ENCODE measurements at places on chromosomes 13 and 19.

- DNase-seq = no peak
Measured at GRCh38 chr13:109904218-109904617, 117.8 kb upstream of the IRS2 start.

DNA sequence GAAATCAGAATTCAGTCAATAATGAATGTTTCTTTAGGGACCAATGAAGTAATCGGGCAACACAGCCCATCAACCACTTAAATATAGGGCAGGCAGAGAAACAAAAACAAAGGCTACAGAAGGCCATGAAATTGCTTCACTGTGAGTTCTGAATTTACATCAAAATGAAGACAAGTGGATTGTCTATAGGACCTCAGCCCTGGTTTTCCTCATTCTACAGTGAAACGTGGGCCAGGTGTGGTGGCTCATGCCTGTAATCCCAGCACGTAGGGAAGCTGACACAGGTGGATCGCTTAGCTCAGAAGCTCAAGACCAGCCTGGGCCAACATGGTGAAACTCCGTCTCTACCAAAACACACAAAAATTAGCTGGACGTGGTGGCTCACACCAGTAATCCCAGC lies 416.0 kb downstream of the KLF12 start:
- DNase-seq = no peak

- DNase-seq = no peak
Measured at GRCh38 chr13:107716241-107716640, 499.1 kb downstream of the LIG4 start.

DNA sequence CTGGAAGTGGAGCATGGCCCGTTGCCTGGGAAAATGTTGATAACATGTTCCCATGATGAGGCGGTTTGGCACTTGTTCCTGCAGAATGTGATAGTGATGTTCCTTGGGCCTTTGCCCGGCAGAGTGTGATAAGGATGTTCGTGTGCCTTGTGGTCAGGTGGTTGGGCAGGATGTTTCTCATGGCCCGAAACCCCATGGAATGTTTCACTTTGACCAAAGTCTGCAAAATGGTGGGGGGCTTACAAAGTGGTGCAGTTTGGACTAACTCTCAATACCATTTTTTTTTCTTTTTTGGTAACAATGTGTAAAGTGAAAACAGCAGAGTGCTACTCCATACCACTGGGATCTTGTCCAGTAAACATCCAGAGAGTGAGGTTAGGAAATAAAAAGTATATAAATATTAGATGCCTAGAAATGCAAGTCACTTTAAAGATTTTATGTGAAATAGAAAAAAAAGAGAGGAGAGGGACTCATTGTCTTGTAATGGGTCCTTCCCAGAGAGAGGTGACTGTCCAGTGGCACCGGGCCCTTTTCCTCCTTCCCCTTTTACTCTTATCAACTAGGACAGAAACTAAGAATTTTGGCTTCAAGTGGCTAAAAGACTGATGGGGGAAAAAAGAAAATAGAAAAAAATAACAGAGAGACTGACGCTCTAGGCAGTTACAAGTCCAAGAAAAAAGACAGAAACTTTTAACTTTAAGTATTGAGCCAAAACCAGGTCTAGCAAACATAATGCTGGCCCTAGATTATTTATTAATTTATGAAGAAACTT lies 5.7 kb downstream of the FPR3 start:
- DNase-seq = no peak

GRCh38 chr19:48716562-48717291 lies 2.8 kb downstream of the MAMSTR start:
- DNase-seq = no peak

- no peak for DNase-seq
Measured at GRCh38 chr19:50943074-50943828, 9.6 kb downstream of the KLK5 start.

DNA sequence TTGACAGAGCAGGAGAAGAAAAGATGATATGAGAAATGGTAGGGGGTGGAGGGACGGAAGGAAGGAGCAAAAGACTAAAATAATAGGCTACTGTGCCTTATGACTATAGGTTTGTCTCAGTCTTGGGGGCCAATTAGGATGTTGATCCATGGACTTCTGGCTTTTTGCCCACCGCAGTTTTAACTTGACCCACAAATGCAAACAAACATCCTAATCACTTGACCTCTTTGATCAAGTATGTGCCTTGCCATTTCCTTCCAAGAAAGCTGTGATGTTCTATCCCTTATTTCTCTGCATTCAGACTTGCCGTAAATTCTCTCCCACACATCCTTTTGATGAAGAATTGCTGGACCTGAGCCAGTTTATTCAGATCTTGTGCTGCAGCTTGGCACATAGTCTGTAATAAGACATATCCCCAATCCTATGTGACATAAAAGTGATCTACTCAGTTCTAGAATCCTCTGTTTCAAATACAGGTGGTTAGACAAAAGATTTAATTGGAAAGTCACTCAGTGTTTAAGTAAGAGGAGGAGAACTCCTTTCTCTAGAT lies 62.8 kb downstream of the TPT1 start:
- no peak for DNase-seq

DNA sequence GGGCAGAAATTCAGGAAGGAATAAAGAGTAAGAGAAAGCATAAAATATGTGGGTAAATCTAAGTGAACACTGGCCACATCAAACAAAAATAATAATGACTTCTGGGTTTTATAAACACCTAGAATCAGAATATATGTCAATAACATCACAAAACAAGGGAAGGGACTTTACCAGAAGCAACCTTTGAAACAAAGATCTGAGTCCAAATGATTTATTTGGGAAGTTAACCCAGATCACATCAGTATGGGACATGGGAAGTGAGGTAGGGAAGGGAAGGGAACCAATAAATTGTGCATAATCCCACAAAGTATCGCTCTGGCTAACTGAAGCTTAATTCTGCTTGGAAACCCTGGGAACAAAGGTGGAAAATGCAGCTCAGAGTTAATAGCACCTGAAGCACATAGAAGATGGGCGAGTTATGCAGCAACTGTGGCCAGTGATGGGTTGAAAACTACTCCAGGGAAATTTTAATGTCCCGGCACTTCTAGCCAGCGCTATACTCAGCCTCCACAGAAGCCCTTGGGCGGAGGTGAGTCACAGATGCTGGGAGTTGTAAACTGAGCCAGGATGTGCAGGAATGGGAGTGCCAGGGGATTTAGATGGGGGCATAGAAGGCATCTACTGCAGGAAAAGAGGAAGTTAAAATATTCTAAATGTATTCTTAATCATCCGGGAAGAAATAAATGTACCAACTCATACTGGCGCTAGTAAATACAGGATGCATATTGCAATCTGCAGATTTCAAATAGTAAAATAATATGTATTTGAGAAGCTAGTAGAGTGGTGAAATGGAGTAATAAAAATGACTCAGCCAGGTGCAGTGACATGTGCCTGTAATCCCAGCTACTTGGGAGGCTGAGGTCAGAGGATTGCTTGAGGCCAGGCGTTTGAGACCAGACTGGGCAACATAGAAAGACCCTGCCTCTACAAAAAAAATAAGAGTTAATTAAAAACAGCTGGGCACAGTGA lies 34.2 kb upstream of the CEBPG start:
- DNase-seq = no peak

GRCh38 chr13:112725346-112726015 lies 35.6 kb downstream of the ATP11A start:
- DNase-seq = no peak

- DNase-seq = no peak
Measured at GRCh38 chr19:31821346-31821745, 472.1 kb upstream of the TSHZ3 start.

GRCh38 chr13:62879071-62879470 lies 1463.4 kb upstream of the PCDH20 start:
- DNase-seq = no peak

- no peak for DNase-seq
Measured at GRCh38 chr19:7655581-7655980, 13.3 kb upstream of the RETN start.

DNA sequence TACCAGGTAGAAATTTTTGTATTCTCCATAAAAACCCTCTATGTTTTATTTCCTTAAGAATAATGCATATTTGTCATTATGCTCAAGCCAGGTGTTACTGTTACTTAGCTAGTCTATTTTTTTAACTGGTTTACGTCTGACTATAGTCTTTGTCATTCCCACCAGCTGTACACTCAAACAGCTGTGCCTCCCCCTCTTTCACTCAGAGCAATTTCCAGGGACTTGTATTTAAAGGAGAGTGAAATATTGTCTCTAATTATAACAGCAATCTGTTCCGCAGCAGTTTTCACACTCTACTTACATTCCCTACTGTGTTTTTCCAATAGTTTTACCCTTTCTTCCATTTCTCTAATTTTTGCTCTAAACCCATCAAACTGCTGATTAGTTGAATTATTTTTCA lies 813.6 kb upstream of the MIR17HG start:
- no peak for DNase-seq

DNA sequence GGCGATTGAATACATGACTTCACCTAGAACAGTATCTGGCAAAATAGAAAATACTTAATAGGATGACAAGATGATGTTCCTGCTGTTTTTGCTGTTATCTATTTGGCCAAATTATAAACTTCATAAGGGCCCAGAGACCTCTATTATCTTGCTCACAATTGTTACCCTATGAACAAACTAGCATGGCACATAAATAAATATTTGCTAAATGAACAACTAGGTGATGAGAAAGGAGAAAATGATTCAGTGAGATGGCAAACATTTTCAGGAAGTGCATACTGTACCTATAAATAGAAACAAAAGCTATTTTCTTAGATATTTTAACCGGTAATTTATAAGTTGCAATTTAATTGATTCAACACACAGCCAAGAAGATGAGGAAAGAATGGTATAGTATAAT lies 78.4 kb downstream of the FAM216B start:
- no peak for DNase-seq

DNA sequence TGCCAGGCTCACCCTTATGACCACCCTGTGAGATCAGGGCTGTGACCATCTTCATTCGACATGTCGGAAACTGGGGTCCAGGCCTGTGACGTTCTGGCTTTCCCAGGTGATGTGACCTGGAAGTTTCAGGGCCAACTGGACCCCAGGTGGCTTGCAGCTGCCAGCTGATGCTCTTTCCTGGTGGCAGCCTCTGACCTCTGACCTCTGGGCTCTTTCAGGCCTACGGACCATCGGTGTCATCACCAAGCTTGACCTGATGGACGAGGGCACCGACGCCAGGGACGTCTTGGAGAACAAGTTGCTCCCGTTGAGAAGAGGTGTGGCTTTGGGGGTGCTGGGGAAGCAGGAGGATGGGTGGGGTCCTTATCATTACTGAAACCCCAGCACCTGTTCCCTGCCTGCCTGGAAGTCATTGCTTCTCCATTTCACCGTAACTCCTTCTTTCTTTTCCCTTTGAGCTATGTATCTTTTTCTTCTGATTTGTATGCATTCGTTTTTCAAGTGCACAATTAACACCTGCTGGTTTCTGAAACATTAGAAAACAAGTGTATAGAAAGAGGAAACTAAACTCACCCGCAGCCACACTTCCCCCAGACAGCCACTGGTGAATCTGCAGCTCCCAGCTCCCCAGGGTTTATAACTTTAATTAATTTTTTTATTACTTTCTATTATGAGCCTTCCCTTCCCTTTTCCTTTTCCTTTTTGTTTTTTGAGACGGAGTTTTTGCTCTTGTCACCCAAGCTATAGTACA lies 58.9 kb downstream of the TMED1 start:
- DNase-seq = no peak

GRCh38 chr13:22926748-22927400 lies 253.9 kb upstream of the SGCG start:
- no peak for DNase-seq

DNA sequence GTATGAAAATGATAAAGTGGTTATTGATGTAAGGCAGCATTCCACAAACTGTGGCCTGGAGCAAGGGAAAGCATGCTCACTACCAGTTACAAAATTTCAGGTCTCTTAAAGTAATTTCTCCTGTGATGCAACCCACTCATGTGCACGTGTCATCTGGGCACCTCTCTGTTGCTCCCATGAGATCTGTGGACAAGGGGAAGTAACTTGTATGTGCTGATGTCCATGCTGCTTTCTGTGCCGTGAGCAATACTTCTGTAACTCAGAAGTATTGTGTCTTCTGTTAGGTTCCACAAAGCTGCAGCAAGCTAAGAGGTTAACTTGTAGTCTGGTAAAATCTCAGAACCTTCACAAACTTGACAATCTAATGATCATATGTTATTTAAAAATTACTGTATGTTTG lies 930.0 kb upstream of the SLITRK6 start:
- no peak for DNase-seq

DNA sequence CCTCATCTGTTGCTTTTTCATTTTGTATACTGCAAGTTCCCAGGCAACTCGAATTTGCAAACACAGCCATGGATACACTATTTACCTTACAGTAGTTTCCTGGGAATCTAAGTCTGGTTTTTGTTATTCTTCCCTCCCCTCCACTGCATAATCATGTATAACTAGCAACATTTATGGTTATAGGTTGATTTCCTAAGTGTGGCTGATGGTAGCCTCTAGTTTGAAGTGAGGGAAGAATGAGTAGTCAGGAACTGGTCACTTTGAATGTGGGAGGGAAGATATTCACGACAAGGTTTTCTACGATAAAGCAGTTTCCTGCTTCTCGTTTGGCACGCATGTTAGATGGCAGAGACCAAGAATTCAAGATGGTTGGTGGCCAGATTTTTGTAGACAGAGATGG lies at the start of gene KCNRG:
Gene KCNRG, plus strand, starts transcription at position 187 of the 400 bp plus-strand sequence. Its CDS starts 50 bp downstream, at position 237.
- DNase-seq = no peak

DNA sequence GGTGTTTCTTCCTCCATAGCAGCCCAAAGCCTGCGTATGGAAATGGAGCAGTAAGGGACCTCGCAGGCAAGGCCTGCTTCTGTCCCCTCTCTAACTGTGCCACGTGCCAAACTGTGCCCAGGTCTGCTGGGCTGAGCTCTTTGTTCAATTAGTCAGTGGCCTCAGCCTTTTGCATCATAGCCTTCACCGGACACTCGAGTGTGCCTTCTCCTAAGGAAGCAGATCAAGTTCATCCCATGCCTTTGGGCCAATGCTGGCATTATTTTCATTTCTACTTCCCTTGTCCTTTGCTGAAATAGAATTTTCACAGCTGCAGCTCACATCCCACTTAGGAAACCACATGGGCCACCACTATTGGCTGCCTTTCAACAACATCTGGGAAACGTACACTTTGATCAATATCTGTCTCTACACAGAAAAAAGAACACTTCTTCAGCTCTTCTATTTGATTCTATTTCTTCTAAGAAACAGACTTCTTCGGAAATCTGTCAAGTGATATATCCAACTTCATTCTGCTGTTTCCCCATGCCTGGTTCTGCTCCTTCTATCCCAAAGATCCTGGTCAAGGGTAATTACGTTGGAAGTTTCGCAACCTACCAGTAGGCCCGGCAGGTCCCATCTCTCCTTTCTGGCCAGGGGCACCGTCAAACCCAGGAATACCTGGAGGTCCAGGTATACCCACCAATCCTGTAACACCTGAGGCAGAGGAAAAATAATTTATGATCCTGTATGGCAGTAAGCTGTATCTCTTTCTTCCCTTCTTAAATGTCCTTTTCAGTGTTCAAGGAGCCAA lies 143.9 kb downstream of the COL4A1 start:
- DNase-seq = no peak

- DNase-seq = no peak
Measured at GRCh38 chr19:1513499-1514294, 878 bp upstream of the ADAMTSL5 start.

- no peak for DNase-seq
Measured at GRCh38 chr13:57629391-57629804, 2.1 kb upstream of the PCDH17 start.

GRCh38 chr13:102400675-102401145 lies 1.1 kb downstream of the FGF14 start:
- no peak for DNase-seq

- DNase-seq = no peak
Measured at GRCh38 chr13:30266756-30267155, 40.6 kb downstream of the KATNAL1 start.

- DNase-seq = no peak
Measured at GRCh38 chr19:28234637-28235036, 978.3 kb downstream of the UQCRFS1 start.

Data from GOT3 (cell line).